ENCODE measurements at places on chromosomes 1 and 21.

- no peak for DNase-seq
Observed at GRCh38 chr1:18537386-18538306, 56.9 kb downstream of the KLHDC7A start.

GRCh38 chr1:100523038-100523652 lies 14.8 kb upstream of the GPR88 start:
- DNase-seq, result no peak

DNA sequence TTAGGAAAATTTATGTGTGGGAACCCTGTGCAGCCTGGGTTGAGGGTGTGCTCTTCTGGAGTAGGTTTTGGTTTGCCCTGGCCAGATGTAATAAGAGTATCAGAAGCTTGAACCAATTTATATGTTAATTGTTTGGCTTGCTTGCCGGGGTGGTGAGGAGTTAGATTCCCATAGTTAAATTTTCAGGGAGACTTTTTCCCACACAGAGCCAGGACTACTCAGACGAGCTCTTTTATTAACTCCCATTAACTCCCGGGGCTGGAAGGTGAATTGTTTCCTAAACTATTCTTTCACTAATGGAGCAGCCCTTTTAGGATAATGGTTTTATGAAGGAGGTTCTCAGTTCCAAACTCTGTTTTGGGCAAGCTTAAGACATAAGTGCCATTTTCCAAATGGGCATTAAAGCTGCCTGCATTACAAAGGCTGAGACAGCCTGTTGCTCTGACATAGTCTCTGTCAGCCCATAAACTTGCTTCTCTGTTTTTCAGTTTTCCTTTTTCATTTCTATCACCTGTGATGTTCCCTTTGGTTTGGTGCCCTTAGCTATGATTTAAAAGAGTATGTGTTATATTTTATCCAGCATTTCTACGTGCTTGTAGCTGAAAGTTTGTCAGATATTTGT lies 18.0 kb upstream of the RAB3GAP2 start:
- no peak for DNase-seq

DNA sequence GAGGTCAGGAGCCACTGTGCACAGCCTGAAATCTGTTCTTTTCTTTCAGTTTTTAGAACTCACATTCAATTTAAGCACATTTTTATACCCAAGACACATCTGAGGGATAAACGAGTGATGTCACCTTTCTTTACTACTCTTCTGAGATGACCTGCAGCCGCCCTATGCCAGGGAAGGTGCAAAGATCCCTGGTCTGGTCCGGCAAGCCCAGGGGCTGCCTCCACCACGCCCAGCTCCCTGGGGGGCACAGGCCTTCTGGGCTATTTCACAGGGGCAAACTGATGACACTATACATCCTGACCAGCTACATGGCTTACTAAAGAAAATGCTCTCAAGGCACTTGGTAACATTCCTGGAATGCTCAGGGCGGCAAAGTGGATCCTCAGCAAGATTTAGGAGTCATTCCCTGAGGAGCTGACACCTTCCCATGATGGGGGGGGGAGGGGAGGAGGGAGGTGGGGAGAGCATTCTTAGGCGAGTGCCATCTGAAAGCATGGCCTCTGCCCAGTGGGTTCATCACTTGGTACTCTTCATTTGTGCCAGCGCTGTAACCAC lies 11.3 kb downstream of the MRAP start:
- no peak for DNase-seq

DNA sequence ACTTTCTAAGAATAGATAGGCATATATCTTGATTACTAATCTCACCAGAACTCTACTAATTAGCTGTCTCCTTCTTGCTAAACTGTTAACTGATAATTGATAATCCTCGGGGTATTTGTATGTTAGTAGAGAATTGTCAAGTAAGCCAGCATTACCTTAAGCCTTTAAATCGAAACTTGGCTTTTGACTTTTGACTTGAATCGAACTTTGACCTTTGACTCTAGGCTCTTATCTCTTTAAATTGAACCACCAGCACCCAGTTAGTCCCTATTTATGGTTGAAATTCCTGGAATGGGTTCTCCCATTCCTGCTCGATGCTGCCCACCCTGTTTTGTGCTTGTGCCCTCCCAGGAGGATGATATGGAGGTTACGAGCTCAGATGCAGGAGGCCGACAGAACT lies 244.4 kb downstream of the TGFB2 start:
- no peak for DNase-seq

DNA sequence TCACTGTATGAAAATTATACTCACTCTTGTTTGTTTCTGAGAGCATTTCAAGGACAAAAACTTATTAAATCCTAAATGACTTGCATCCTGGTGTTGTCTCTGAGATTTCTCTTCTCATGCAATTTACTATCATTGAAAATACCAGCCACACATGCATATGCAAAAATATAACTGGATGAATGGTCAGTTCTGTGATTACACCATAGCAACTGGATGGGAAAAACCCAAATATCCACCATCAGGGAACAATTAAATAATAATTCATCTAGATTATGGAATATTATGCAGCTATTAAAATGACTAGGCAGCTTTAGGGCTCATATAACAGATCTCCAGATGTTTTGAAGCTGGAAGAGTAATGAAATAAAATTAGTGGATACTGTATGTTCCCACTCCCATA lies 11.6 kb upstream of the DSCAM start:
- DNase-seq, result no peak

GRCh38 chr1:199723250-199723956 lies 304.1 kb upstream of the NR5A2 start:
- DNase-seq, result no peak

DNA sequence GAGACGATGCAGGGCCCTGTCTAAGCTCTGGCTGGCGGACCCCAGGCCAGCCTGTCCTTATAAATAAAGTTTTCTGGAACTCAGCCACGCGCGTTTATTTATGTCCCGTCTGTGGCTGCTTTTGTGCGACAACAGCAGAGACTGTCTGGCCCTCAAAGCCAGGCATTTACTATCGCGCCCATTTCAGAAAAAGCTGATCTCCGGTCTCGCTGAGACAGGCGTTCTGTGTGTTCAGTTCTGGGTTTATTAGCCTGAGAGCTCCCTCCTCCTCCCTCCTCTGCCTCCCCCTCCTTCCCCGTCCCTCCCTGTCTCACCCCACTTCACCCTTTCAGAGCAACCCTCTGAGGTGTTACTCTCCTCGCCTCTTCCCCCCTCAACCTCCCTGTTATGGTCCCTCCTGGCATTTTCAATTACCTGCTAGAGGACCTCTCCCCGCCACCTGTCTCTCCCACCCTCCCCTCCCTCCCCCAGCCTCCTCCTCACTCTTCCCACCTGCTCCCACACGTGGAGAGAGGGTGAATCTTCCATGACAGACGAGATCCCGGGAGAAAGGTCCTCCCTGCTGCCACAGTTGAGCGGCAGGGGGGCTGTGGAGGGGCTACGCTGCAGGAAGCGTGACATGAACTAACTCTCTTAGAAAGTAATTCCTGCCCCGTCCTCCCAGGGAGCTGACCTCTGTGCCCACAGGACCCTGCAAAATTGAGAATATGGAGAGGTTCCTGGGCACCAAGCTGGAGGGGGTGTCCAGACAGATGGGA lies 59.9 kb downstream of the SPSB1 start:
- peak; percentile 77 for DNase-seq

GRCh38 chr1:153380711-153381110 lies 5.3 kb upstream of the S100A12 start:
- DNase-seq, result no peak

GRCh38 chr1:26388791-26389445 lies 16.4 kb upstream of the ZNF683 start:
- no peak for DNase-seq

DNA sequence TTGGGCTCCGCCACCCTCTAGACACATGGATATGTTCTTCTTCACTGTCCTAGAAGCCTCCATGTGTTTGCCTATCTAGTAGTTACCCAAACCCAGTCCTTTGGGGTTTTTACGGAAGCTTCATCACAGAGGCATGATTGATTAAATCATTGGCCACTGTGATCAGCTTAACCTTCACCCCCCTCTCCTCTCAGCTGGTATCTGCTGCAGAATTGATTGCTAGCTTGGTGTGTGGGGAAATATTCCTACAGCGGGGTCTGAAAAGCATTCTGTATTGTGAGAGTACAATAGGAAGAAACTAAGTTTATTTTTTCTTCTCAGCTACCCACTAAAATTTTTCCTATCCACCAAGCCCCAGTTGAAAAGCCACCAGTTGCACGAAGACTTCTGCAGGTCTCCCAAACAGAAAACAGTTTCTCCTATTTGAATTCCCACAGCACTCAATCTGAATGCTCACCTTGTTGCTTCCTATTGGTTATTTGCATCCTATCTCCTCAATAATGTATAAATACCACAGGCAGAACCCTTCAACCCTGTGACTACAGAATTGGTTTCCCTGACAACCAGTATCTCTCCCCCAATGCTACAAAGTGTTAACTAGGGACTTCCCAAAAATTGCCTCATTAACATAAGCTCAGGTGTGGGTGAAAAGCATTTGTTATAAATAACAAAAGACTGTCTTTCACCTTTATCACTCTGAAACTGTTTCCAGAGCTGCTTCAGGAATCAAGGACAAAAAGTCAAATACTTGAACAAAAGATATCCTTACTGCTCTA lies 9.3 kb upstream of the VANGL1 start:
- no peak for DNase-seq

- DNase-seq, result peak; percentile 74
Observed at GRCh38 chr1:1359664-1360468, 1.5 kb upstream of the MXRA8 start.

- no peak for DNase-seq
Observed at GRCh38 chr1:100445565-100445964, 92.4 kb upstream of the GPR88 start.

DNA sequence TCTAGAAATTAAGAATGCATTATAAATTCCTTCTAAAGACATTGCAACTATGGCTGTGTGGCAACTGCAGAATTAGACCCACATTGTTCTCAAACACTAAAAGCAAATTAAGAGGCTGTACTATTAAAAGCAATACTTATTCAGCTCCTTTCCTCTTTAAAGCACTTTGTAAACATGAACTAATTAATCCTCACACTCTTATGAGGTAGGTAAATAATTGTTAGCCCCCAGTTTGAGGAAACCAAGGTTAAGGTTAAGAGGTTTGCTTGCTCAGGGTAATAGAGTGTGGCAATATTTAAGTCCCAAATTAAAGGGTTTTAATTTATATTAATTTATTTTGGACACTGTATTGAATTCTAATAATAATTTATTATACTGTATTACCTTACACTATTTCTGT lies 553.8 kb downstream of the LRRIQ3 start:
- no peak for DNase-seq

- DNase-seq, result no peak
Observed at GRCh38 chr1:212188599-212189351, 96.4 kb upstream of the PPP2R5A start.

Measured in umbilical cord (tissue), 2 donors.